ENCODE measurements at places on chromosomes 1 and 21.
A peak's percentile ranks its signal among the peaks of the same experiment; 100 is the strongest.

GRCh38 chr1:43979528-43980254 is 681 bp downstream of the B4GALT2 start:
- DNase-seq, result peak; percentile 27

DNA sequence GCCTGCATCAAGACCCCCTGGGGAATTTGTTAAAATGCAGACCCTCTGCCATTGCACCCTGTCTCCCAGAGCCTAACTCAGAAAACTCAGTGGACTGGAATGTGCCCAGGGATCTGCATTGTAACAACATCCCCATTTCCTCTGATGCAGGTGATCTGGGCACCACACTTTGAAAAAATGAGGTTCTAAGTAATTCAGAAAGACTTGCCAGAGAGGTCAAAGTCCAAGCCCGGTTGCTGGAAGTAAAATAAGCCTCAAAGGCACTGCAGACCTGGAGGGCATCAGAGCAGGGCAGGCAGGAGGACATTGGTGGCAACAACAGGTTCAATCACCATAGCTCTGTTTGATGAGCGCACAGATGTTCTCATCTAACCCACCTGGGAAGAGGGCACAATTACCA is 90.7 kb downstream of the SYT2 start:
- no peak for DNase-seq

GRCh38 chr1:6338695-6339094 is 54.9 kb downstream of the ACOT7 start:
- no peak for DNase-seq

GRCh38 chr1:230220478-230220877 is 153.4 kb downstream of the GALNT2 start:
- DNase-seq, result no peak

- DNase-seq, result no peak
Observed at GRCh38 chr1:6594977-6595740, 7.5 kb downstream of the KLHL21 start.

DNA sequence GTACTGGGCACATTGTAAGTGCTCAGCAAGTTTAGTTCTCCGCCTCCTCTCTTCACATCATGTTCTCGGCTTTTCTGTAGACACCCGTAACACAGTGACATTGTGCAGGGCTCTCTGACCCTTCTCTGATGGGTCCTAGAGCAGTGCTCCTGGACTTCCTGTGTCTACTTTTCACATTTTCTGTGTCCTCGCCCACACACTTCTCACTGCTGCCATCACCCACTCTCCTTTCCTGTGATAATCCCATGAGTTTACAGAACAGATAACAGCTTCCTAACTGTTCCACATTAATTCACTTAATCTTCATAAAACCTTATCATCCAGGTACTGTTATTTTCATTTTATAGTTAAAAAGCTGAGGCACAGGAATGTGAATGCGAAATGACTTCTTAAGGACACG is 13.2 kb upstream of the DMRTA2 start:
- DNase-seq, result no peak

DNA sequence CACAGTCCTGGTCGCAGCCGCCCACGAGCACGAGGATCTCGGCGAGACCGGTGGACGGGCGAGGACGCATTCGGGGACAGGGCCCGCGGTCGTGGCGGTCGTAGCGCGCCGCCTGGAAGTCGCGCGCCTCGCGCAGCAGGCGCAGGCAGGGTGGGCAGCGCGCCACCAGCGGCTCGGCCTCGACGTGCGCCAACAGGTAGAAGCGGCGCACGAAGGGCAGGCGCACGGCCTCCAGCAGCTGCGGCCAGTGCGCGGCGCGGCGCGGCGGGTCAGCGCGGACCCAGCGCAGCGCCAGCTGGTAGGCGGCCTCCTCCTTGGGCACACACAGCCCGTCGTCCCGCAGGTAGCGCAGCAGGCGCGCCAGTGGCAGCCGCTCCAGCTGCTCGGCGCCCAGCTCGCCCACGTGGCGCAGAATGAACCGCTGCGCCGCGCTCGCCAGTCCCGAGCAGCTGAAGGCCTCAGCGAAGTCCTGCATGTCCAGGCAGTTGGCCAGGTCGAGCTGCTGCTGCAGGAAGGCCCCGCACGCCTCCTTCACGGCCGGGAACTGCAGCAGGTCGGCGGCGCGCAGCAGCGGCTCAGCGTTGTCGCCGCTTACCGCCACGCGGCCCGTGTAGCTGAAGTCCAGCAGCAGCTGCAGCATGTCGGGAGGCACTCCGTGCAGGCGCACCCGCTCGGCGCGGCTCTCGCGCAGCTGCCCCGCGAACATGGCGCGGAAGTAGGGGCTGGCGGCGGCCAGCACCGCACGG is 573 bp downstream of the KLHL21 start:
- DNase-seq, result no peak
